ENCODE measurements at places on chromosomes 5 and 9. TPM values are rescaled to one million over a fixed set of nuclear protein-coding genes. Genes with fewer than 3 reads are reported as not detected.

DNA sequence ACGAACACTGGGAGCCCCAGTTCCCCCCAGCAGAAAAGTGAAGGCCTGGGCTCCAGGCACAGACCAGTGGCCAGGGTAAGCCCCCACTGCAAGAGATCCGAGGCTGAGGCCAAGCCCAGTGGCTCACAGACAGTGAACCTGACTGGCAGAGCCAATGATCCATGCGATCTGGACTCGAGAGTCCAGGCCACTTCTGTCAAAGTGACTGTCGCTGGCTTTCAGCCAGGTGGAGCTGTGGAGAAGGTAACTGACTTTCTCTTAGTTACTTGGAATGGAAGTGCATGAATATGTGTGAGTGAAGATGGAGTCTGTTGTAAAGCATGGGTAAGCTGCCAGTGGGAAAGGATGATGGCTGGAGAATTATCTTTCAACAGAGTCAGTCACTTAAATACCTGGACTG lies 99.7 kb downstream of the GOLPH3 start:
- DNase-seq, result no peak

DNA sequence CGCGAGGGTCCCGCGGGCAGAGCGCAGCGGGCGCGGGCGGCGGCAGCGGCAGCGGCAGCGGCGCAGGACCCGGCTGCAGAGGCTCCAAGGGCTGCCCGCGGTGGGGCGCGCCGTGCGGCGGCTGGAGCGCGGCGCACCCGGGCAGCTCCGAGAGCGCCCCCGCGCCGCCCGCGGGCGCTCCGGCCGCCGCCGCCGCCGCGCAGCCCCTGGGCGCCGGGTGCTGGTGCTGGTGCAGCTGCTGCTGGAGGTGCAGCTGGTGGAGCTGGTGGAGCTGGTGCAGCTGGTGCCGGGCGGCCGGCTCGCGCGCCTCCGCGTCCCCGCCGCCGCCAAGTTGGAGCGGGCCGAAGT lies 644 bp downstream of the IER5L start:
- DNase-seq, result no peak

DNA sequence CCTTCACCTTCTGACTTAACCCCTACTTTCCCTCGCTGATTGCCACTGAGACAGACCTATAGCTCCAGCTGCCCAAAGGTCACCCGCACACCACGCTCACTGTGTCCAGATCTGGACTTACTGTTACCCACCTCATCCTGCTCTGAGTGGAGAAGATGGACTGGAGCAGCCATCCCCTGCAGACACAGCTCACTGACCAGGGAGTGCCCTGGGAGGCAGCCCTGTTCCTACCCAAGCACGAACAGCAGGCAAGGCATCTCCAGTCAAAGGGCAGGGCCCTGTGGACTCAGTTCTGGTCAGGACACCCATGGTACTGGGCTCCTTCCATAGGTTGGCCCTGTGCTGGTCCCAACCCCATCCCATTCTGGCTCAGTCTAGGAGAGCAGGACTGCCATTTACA lies 9.5 kb upstream of the BARX1 start:
- DNase-seq, result no peak

The TMEM215 gene
- not detected for total RNA-seq

The FOXI1 gene
- not detected for total RNA-seq

The ZNF354C gene
- total RNA-seq, result 8.5 TPM

The STC2 gene
- 45.9 TPM for total RNA-seq

The NIM1K gene
- 0.79 TPM for total RNA-seq

DNA sequence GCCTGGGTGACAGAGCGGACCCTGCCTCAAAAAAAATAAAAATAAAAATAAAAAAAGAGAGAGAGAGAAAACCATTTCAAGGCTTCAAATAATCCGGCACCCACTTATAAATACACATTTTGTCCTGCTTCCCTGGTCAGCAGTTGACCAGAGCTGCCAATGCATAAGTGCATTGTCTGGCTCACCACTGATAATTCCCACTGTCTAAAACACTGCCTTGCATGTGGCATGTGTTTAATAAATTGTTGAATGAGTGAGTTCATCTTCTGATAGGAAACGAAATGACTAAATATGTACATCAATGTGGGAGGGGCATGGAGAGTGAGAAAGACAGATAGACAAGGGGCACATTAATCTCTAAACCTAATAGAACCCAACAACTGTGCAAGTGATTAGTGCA lies 42.9 kb downstream of the MEGF10 start:
- DNase-seq, result no peak

Measured in omental fat pad (tissue), 4 donors.